Activated CD8-positive, alpha-beta memory T cell treated with anti-CD3 and anti-CD28 coated beads for 4 hours (primary cell): ENCODE measurements at places on chromosomes 7 and 10.

DNA sequence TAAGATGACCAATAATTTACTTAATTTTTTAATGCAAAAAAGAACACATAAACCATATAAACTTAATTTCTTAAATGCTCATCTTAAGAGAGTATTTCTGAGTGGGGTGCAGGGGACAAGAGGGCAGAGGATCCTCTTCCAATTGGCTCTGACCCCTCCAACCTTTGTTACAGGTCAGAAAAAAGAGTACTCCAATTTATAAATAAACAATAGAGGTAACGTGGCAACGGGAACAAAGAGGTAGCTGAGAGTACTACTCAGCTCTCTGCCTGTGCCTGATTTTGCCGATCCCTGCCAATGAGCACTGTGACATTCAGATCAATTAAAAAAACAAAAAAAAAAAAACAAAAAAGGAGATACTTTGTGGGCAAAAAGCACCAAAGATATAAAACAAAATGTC is 307.9 kb downstream of the PARD3 start:
- DNase-seq, result no peak

GRCh38 chr7:69403169-69403568 is 195.1 kb upstream of the AUTS2 start:
- DNase-seq, result no peak

- DNase-seq, result no peak
Observed at GRCh38 chr7:80719261-80719660, 80.8 kb downstream of the CD36 start.

GRCh38 chr7:77157446-77157845 is 35.0 kb downstream of the CCDC146 start:
- no peak for DNase-seq

GRCh38 chr7:140676306-140676705 is 3.6 kb downstream of the ADCK2 start:
- DNase-seq, result no peak

DNA sequence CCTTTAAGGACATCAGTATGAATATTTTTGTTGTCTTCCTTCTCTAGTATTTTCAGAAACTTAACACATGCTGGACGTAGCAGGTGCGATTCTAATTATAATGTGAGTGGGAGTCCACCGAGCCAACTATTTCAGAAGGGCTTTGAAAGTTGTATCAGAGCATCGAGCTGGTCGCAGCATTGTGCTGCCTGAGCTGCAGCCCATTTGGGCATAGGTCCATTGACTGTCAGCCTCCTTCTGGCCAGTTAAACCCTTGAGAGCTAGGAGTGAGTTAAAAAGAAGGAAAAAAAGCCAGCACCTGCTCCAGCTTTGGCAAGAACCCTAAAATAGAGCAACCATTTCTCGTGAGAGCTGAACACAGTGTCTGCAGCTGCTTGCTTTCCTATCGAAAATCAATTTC is 47.8 kb downstream of the SLC35G1 start:
- no peak for DNase-seq

DNA sequence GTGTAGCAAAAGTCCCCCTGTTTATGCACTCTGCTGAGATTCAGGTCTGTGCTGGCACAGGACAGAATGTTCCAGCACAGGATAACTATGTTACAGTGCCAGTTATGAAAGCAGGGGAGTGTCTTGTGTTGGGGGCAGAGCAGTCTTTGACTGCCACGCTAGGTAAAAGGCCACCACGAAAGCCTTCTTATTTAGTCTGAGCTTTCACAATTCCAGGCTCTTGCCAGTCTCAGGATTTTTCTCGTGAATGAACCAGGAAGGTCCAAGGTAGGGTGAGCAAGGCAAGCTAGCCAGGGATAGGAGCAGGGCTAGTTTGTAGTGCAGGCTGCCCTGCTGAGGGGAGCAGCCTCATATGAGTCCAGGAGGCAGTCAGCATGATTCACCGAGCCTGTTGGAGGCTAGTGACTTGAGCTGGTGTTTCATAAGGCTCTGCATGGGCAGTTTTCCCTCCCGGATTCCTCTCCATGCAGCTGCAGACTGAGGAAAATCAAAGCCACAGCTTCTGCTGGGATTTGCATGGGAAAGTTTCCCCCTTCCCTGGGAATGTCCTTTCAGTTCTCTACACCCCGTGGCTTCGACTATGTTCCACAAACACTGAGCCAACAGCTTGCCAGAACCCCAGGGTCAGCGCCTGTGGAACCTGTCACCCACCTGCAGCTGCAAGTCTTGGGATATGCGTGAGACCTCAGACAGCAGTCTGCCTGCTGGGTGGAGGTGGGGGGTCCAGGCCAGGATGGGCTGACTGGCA is 112.3 kb downstream of the JCAD start:
- no peak for DNase-seq

GRCh38 chr7:81447351-81447952 is 322.4 kb downstream of the HGF start:
- DNase-seq, result no peak
